SK-N-SH (cell line): ENCODE measurements at places on chromosomes 1 and 21.

- DNase-seq, result peak; percentile 87
Observed at GRCh38 chr1:16960560-16961296, 19.7 kb downstream of the MFAP2 start.

GRCh38 chr1:11838349-11839272, 9.0 kb downstream of the NPPA start:
- DNase-seq, result peak; percentile 93

DNA sequence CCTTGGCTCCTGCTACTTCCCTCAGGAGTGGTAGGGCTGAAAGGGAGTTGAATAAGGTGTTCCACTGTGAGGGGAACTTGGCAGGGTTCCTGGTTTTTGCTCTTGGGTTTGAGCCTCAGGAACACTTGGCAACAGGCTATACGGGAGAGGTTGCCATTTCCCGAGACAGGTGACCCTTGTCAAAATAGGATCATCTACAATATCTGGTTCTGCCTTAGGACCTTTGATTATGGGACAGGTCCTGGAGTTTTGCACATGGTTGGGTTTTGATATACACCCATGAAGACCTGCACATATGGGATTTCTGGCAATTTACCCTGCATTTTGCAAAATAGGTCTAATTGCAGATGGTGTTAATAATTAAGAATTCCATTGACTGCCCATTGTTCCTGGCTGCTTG, 31.1 kb downstream of the YY1AP1 start:
- DNase-seq, result no peak

- DNase-seq, result no peak
Observed at GRCh38 chr1:156102633-156103511, 11.6 kb upstream of the LMNA start.

DNA sequence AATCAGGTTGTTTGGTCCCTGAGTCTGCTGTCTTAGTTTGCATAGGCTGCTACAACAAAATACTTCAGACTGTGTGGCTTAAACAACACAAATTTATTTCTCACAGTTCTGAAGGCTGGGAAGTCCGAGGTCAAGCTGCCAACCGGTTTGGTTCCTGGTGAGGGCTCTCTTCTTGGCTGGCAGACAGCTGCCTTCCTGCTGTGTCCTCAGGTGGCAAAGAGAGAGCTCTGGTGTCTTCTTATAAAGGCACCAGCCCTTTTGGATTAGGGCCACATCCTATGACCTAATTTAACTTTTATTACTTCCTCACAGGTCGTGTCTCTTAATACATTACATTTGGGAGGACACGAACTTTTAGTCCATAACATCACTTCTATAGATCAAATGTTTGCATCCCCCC, 89.6 kb upstream of the CD34 start:
- DNase-seq, result no peak

GRCh38 chr21:26599261-26599660, 26.2 kb upstream of the CYYR1 start:
- no peak for DNase-seq

GRCh38 chr1:43304314-43304681, 3.5 kb downstream of the TIE1 start:
- no peak for DNase-seq
